ENCODE measurements at places on chromosomes 16 and 17. TPM values are rescaled to one million over a fixed set of nuclear protein-coding genes. Genes with fewer than 3 reads are reported as not detected.

HOXB3 gene
- total RNA-seq, result 44.7 TPM

TP53TG3C gene
- total RNA-seq, result not detected

NPIPA3 gene
- total RNA-seq, result 0.52 TPM

TMEM114 gene
- not detected for total RNA-seq

SPATA32 gene
- total RNA-seq, result 0.72 TPM

GDPD3 gene
- total RNA-seq, result 4.2 TPM

PIMREG gene
- 37.6 TPM for total RNA-seq

IGF2BP1 gene
- total RNA-seq, result 17.2 TPM

KRT25 gene
- not detected for total RNA-seq

KRT9 gene
- not detected for total RNA-seq

SLC47A1 gene
- total RNA-seq, result 0.40 TPM

NME2 gene
- 883 TPM for total RNA-seq

CHRNE gene
- 0.39 TPM for total RNA-seq

ROGDI gene
- total RNA-seq, result 12.9 TPM

TSPAN10 gene
- total RNA-seq, result 0.64 TPM

TEX14 gene
- under 0.01 TPM for total RNA-seq

MTSS2 gene
- total RNA-seq, result 17.6 TPM

WNT9B gene
- total RNA-seq, result not detected

CIITA gene
- not detected for total RNA-seq

TBC1D3D gene
- total RNA-seq, result not detected
